Uterus (tissue), 4 donors: ENCODE measurements at places on chromosomes 7 and 10. TPM values are rescaled to one million over a fixed set of nuclear protein-coding genes. Genes with fewer than 3 reads are reported as not detected.
A peak's percentile ranks its signal among the peaks of the same experiment; 100 is the strongest.

Gene INMT
- total RNA-seq, result 6.5 TPM

DNA sequence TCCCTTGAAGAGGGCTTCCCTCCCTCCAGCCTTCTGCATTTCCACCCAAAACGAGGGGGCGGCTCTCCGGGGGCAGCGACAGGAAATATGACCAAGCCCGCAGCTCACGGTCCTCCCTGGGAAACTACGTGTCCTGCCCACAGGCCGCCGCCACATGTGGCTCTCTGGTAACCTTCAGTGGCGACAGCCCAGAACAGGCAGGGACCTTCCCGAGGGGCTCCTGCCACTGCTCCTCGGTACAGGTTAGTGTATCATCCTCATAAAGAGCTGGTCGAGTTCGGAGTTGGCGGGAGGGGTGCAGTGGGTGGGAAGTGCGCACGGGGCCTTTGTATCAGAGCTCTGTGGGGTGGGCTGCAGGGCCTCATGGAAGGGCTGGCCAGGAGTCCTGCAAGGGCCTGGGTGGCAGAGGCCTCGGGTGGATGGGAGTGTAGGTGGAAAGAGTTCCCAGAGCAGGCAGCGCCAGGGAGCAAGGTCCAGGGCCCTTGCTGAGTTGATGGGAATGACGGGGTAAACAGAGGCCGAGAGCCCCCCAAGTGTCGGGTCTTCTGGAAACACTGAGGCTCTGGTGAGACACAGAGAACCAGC, 66.0 kb downstream of the TCERG1L start:
- no peak overlapping the region for H3K27ac ChIP-seq
- H3K4me1 ChIP-seq, result no peaks in the 10 kb centered on the region
- no peak for DNase-seq

- DNase-seq, result no peak
- no peaks in the 10 kb centered on the region for H3K27me3 ChIP-seq
- H3K4me1 ChIP-seq, result no peaks in the 10 kb centered on the region
These were observed 34.7 kb downstream of the GSDME start for GRCh38 chr7:24722386-24723177.

DNA sequence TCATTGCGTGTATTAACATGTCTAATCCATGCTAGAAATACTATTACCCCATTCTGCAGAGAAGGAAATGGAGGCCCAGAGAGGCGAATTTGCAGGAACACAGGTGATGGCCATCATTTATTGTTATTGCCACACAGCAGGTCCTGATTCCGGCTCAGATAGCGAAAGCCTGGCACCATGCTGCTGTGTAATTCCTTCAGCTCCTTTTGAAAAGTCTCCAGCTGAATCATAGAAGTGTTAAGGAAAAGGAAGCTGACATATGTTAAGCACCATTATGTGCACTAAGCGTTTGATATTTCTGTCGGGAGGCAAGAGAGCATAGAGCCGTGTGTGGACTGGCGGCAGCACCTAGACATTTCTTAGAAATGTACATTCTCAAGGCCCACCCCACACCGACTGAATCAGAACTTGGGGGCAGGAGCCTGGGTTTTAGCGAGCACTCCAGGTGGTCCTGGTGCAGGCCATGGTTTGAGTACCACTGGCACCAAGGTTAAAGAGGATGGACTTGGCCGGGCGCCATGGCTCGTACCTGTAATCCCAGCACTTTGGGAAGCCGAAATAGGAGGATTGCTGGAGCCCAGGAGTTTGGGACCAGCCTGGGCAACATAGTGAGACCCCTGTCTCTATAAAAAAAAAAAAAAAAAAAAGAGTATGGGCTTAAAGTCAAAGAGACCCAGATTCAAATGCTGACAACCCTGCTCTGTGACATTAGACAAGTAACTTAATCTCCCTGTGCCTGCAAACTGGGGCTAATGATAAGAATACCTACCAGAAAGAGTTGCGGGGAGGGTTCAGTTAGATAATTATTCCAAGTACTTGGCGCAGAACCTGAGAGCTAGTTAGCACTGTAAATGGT, 52.2 kb downstream of the UNC5B start:
- no peak overlapping the region for H3K27ac ChIP-seq
- no peak overlapping the region for H3K4me3 ChIP-seq
- peaks cover 7% of the 10 kb centered on the region for H3K4me1 ChIP-seq

Gene EBLN1
- not detected for total RNA-seq

Gene C10orf71
- total RNA-seq, result not detected

GRCh38 chr7:109695419-109695818, 1125.7 kb downstream of the DNAJB9 start:
- no peaks in the 10 kb centered on the region for H3K27me3 ChIP-seq
- no peaks in the 10 kb centered on the region for H3K4me1 ChIP-seq
- no peak for DNase-seq
- H3K36me3 ChIP-seq, result no peaks in the 10 kb centered on the region

GRCh38 chr10:32371101-32371500, 24.1 kb upstream of the EPC1 start:
- H3K27me3 ChIP-seq, result no peaks in the 10 kb centered on the region
- H3K4me1 ChIP-seq, result peaks cover 5% of the 10 kb centered on the region
- H3K27ac ChIP-seq, result no peak overlapping the region
- no peak for DNase-seq
- no peaks in the 10 kb centered on the region for H3K36me3 ChIP-seq
- H3K4me3 ChIP-seq, result no peak overlapping the region

DNA sequence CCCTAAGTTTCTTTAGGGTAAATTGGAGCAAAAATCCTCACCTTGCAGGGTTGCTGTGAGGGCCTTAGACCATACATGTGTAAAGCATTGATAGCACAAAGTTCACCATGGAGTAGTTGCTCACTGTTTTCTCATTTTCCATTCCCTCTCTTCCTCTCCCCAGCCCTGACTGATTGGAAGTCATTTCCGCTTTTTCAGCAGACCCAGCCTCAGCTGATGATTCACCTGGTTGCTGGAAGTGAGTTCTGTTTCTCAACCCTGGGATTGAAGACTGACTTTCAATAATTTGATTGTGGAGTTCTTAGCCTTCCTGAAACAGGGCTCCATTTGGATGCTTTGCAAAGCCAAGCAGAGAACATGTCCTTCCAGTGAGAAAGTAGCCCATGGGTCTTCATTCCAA, 107.0 kb downstream of the PLXNA4 start:
- H3K4me1 ChIP-seq, result peaks cover 10% of the 10 kb centered on the region
- H3K36me3 ChIP-seq, result no peaks in the 10 kb centered on the region
- no peaks in the 10 kb centered on the region for H3K27me3 ChIP-seq
- H3K4me3 ChIP-seq, result no peak overlapping the region
- DNase-seq, result no peak

DNA sequence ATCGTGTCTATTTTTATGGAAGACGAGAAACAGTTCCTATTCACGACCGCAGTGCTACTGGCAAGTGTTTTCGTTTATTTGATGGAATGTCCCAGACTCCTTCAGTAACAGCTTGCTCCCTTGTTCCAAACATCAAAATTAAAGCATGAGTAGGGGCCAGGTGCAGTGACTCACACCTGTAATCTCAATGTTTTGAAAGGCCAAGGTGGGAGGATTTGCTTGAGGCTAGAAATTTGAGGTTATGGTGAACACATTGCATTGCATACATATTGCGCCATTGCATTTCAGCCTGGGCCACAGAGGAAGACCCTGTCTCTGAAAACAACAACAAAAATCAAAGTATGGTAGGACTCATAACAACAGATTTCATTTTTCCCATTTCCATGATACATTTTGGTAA, 22.8 kb downstream of the PTTG1IP2 start:
- no peaks in the 10 kb centered on the region for H3K4me1 ChIP-seq
- no peaks in the 10 kb centered on the region for H3K27me3 ChIP-seq
- DNase-seq, result no peak
- H3K27ac ChIP-seq, result no peak overlapping the region
- H3K4me3 ChIP-seq, result no peak overlapping the region
- H3K36me3 ChIP-seq, result no peaks in the 10 kb centered on the region

Gene TMEM26
- total RNA-seq, result 2.8 TPM

DNA sequence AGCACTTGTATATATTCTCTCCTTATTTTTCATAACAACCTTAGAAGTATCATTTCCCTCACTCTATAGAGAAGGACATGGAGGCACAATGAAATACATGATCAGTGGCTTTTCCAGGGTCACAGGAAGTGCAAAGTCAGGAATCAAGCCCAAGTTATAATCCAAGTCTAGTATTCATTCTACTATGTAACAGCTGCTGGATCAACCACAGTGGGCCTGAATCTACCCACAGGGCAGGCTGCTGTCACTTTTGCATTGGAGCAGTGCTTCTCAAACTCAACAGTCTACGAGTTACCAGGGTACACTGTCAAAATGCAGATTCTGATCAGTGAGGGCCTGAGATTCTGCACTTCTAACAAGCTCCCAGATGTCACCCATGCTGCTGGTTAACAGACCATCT, 18.3 kb downstream of the ZDHHC16 start:
- no peak overlapping the region for H3K4me3 ChIP-seq
- no peak for DNase-seq
- no peaks in the 10 kb centered on the region for H3K36me3 ChIP-seq
- H3K4me1 ChIP-seq, result no peaks in the 10 kb centered on the region

GRCh38 chr7:123215350-123215749, 15.6 kb upstream of the SLC13A1 start:
- DNase-seq, result no peak
- no peaks in the 10 kb centered on the region for H3K27me3 ChIP-seq
- H3K36me3 ChIP-seq, result no peaks in the 10 kb centered on the region
- H3K27ac ChIP-seq, result no peak overlapping the region
- H3K4me3 ChIP-seq, result no peak overlapping the region
- H3K4me1 ChIP-seq, result no peaks in the 10 kb centered on the region

Gene CCNJ
- total RNA-seq, result 7.0 TPM

Gene CCDC146
- 34.0 TPM for total RNA-seq

Gene CCDC126
- total RNA-seq, result 28.2 TPM

DNA sequence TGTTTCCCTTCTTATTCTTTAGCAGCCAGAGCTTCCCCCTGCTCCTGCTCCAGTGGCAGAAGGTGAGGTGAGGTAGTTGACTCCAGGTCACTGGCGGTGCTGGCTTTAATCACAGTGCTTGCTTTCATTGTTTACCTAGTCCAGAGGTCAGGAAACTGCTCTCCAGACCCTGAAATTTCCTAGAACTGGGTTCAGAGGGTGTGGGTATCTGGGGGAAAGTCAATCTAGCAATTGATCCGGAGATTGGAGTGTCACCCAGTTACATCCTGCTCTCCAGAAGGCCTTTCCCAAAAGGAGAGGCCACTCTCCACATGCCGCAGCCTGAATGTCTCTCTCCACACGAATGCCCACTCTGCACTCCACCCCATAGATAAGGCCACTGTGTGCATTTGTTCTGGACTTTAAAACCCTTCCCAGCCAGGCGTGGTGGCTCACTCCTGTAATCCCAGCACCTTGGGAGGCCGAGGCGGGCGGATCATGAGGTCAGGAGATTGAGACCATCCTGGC, 2.1 kb upstream of the MBL2 start:
- no peaks in the 10 kb centered on the region for H3K4me1 ChIP-seq
- H3K4me3 ChIP-seq, result no peak overlapping the region
- H3K27me3 ChIP-seq, result no peaks in the 10 kb centered on the region
- H3K36me3 ChIP-seq, result no peaks in the 10 kb centered on the region
- no peak for DNase-seq

GRCh38 chr7:103379270-103379975, 32.0 kb downstream of the PSMC2 start:
- H3K4me3 ChIP-seq, result no peak overlapping the region
- no peaks in the 10 kb centered on the region for H3K36me3 ChIP-seq
- H3K27me3 ChIP-seq, result no peaks in the 10 kb centered on the region
- no peaks in the 10 kb centered on the region for H3K4me1 ChIP-seq
- H3K27ac ChIP-seq, result no peak overlapping the region

GRCh38 chr10:20007426-20007825, 191.2 kb downstream of the PLXDC2 start:
- H3K4me1 ChIP-seq, result no peaks in the 10 kb centered on the region
- H3K36me3 ChIP-seq, result no peaks in the 10 kb centered on the region
- no peak for DNase-seq
- H3K27ac ChIP-seq, result no peak overlapping the region
- H3K27me3 ChIP-seq, result no peaks in the 10 kb centered on the region

Gene RSPH10B2
- total RNA-seq, result not detected

Gene ZNF239
- total RNA-seq, result 1.8 TPM

Gene BUD23
- total RNA-seq, result 12.4 TPM

Gene SAMD9
- 11.6 TPM for total RNA-seq

DNA sequence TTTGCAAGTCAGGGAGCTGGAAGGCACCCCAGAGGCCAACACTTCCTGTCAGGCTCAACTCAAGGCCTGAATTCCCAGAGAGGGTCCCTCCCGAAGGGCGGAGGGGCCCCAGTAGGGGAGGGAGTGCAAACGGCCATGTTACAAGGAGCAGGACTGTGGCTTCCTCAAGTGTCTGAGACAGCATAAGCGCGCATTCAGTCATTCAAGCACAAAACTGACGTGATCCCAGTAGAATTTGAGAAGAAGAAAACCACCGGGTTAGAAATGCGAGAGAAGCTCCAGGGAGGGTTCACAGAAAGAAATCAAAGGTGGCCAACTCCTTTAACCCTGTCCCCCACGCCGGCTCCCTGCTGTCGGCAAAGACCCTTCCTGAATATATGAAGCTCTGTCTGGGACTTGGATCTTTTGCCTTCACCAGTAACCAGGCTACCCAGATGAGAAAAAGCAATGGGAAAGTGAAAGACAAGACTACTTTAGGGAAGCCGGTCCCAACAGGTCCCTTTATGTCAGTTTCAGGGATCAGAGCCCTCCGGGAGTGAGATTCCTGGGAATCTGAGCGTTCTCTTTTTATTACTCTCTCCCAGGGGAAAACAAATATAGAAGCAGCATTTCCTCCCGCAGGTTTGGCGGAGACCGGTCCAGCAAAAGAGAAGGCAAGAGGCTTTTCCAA, 1.3 kb downstream of the AFAP1L2 start:
- no peak for DNase-seq
- no peaks in the 10 kb centered on the region for H3K27me3 ChIP-seq
- H3K4me3 ChIP-seq, result peak overlapping the region; percentile 79

DNA sequence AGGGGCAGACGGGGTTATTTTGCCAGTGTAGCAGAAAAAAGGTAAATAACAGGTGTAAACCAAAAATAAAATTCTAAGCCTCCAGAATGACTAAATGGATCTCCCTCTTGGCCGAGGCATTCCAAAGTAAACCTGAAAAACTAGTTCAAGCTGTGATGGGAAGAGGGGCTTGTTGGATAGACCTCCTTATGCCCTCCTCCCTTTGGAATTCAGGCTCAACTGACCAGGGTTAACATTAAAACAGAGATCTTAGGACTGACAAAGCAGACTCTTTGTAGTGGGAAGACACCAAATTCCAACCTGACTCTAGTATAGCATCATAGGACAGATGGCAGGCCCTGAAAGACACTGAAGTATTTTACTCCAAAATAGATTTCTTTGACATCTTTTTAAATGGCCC, 113.8 kb upstream of the ITGB1 start:
- no peaks in the 10 kb centered on the region for H3K27me3 ChIP-seq
- H3K36me3 ChIP-seq, result no peaks in the 10 kb centered on the region
- DNase-seq, result no peak
- no peak overlapping the region for H3K4me3 ChIP-seq

DNA sequence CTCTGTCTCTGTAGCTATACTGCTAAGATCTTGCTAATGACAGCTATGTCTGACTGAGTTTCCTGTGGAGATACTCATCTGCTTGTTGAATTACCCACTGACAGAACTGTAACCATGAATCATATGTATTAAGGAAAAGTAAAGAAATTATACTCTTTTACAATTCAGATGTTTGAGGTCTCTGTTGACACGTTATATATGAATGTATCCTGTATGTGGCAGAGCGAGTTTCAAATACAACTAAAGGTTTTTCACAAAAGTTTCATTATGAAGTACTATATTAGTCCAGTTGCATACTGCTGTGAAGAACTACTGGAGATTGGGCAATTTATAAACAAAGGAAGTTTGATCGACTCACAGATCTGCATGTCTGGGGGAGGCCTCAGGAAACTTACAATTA, 232.5 kb downstream of the CDK14 start:
- H3K4me1 ChIP-seq, result no peaks in the 10 kb centered on the region
- H3K27me3 ChIP-seq, result no peaks in the 10 kb centered on the region
- no peaks in the 10 kb centered on the region for H3K36me3 ChIP-seq

GRCh38 chr7:111086532-111086931, 4.4 kb upstream of the LRRN3 start:
- DNase-seq, result no peak
- no peaks in the 10 kb centered on the region for H3K36me3 ChIP-seq
- no peak overlapping the region for H3K27ac ChIP-seq
- H3K4me3 ChIP-seq, result no peak overlapping the region
- no peaks in the 10 kb centered on the region for H3K4me1 ChIP-seq
